Placental pericyte (primary cell): ENCODE measurements at places on chromosomes 2 and 18. TPM values are rescaled to one million over a fixed set of nuclear protein-coding genes. Genes with fewer than 3 reads are reported as not detected.

The PFN4 gene
- total RNA-seq, result 0.29 and 0.88 TPM in 2 replicates

The PRKD3 gene
- 35.2 and 75.2 TPM in 2 replicates for total RNA-seq

The PRSS56 gene
- total RNA-seq, result not detected in 2 replicates

The AQP4 gene
- total RNA-seq, result not detected in 2 replicates

The PXDN gene
- total RNA-seq, result 471 and 655 TPM in 2 replicates

The RFX8 gene
- total RNA-seq, result 3.1 and 23.3 TPM in 2 replicates

The SERPINB4 gene
- 0.14 TPM in 1 of 2 replicates, not detected in the other for total RNA-seq
